ENCODE measurements at places on chromosomes 12 and 14.

GRCh38 chr14:33165144-33165925 is 226.7 kb downstream of the NPAS3 start:
- DNase-seq = peak; percentile 30

GRCh38 chr12:28905220-28905955 is 243.7 kb upstream of the FAR2 start:
- no peak for DNase-seq

DNA sequence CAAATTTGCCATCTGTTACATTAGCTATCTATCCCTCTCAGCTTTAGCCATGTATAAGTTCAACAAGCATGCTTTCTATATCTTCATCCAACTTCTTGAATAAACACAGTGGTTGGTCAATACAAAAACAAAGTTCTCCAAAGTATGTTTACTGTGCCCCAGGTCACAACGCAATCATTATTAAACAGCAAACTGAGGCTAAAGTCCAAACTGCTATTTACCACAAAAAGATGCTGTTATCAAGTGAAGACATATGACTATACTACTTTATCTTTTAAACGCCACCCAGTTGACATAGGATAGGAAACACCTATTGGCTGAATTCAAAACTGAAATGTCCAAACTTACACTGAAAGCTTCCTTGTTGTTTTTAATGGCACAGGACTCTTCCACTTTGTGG is 11.7 kb downstream of the ZCCHC8 start:
- no peak for DNase-seq

DNA sequence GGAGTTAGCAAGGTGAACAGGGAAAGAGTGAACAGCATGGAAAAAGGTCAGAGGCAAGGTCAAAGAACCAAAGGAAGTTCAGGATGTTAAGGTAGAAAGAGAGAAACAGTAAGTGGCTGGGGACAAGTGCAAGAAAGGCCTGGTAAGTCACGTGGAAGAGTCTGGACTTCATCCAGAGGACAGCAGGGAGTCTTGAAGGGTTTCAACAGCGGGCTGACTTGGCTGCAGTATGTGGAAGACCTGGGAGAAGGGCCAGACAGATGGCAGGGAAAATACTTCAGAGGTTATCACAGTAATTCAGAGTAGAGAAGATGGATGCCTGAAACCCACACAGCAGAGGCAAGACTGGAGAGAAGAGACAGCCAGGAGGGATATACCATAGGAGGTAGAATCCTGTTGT is 34.0 kb downstream of the CIT start:
- DNase-seq = peak; percentile 68

GRCh38 chr14:104150136-104151025 is 12.0 kb downstream of the KIF26A start:
- peak; percentile 46 for DNase-seq
